ENCODE measurements at places on chromosomes 11 and 22. TPM values are rescaled to one million over a fixed set of nuclear protein-coding genes. Genes with fewer than 3 reads are reported as not detected.

Gene NFAM1
- 0.51 TPM for total RNA-seq

Gene RASGRP2
- total RNA-seq, result 2.6 TPM

Gene GAS2
- total RNA-seq, result 2.8 TPM

Gene SYT7
- 1.9 TPM for total RNA-seq

Gene CHST1
- 10.9 TPM for total RNA-seq

Gene OR51G1
- total RNA-seq, result not detected

Gene DLG2
- 3.4 TPM for total RNA-seq

Gene ANGPTL5
- not detected for total RNA-seq

Gene P2RX6
- 32.8 TPM for total RNA-seq

Gene WNT7B
- not detected for total RNA-seq

Gene SLC22A8
- not detected for total RNA-seq

Gene CDC45
- total RNA-seq, result not detected

Gene CCDC157
- 0.88 TPM for total RNA-seq

Gene SLC22A12
- total RNA-seq, result not detected

Gene GGTLC2
- not detected for total RNA-seq

Gene SLC3A2
- total RNA-seq, result 62.6 TPM

Gene MIAT
- total RNA-seq, result 0.40 TPM

Gene GAL3ST3
- 0.36 TPM for total RNA-seq

Gene APOBEC3B
- total RNA-seq, result not detected

Gene MYO7A
- 2.8 TPM for total RNA-seq

Gene FGF19
- total RNA-seq, result not detected

Gene CNTN5
- not detected for total RNA-seq

Gene C11orf97
- total RNA-seq, result not detected

Gene OR5A2
- total RNA-seq, result not detected

Gene HEPN1
- total RNA-seq, result not detected

Gene ZC3H12C
- total RNA-seq, result 17.5 TPM

Gene OR52I2
- total RNA-seq, result not detected

Gene OR51B5
- not detected for total RNA-seq

Gene UBQLNL
- total RNA-seq, result not detected

Gene SMC1B
- not detected for total RNA-seq

Gene SLC5A12
- total RNA-seq, result not detected

Gene OR4D5
- total RNA-seq, result not detected

All from psoas muscle (tissue), 8 donors.